ENCODE measurements at places on chromosomes 1 and 21.
A peak's percentile ranks its signal among the peaks of the same experiment; 100 is the strongest.

DNA sequence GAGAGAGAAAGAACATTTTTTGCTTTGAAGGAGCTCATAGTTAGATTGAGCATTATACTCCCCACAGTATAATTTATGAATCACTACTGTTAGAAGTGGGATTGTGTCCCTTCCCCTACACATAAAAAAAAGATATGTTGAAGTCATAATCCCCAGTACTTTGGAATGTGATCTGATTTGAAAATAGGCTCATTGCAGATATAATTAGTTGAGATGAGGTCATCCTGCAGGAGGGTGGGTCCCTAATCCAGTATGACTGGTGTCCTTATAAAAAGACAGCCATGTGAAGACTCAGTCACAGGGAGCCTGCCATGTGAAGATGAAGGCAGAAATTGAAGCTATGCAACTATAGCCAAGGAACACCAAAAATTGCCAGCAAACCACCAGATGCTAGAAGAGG, 76.4 kb downstream of the TGFB2 start:
- DNase-seq, result no peak

- DNase-seq, result no peak
These were observed 5.9 kb downstream of the RCSD1 start for GRCh38 chr1:167635941-167636340.

- DNase-seq, result no peak
These were observed 100.5 kb downstream of the GLIS1 start for GRCh38 chr1:53638360-53639035.

- DNase-seq, result no peak
These were observed 29.2 kb upstream of the POFUT2 start for GRCh38 chr21:45316871-45317397.

GRCh38 chr1:227950735-227951346, 3.1 kb upstream of the WNT9A start:
- DNase-seq, result no peak

GRCh38 chr1:239539051-239539450, 152.7 kb downstream of the CHRM3 start:
- no peak for DNase-seq

GRCh38 chr1:20411196-20411980, 74.6 kb downstream of the CAMK2N1 start:
- no peak for DNase-seq

DNA sequence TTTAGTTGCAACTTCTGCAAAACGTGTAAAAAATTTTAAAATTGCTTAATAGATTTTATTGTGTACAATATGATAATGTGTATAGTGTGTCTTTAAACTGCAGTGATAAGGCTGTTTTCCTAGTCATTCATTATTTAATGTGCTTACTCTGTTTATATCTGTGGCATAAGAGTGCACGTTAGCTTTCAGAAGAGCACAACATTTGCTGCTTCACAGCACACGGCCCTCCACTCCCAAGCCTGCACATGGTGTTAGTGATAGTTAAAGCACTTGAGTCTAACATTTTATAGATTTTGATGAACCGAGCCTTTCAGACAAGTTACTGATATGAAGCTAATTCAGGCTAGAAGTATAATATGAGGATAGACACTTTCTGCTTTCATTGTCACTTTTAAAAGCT, 120.6 kb downstream of the ADGRL2 start:
- DNase-seq, result no peak

DNA sequence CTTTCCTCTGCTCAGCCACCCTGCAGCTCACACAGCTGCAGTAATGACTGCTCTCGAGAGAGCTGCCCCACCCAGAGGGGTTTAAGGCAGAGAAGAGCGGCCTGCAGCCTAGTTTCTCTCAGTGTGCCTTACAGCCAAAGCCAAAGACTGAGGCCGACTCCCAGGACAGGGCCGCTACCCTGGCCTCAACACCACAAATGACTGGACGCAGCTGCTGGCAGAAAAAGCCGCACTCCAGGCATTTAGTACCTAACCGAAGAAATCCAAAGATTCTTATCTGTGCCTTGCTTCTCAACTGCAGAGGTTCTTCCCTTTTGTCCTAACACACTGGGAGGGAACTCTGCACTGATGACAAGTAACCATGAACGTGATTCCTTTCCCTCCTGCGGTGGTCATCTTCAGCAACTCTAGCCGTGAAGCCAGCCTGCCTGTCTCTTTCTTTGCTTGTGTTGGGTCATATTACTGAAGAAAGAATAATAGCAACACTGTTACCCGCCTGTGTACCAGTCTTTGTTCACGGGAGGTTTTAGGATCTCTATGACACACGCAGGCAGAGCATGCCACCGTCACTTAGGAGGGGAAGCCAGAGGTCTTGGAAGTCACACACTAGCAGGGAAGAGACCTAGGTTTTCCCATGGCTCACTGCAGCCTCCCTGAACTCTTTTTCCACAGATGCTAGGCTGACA, 202.7 kb downstream of the RHOU start:
- peak; percentile 14 for DNase-seq

- DNase-seq, result no peak
These were observed 303.1 kb downstream of the CTH start for GRCh38 chr1:70714149-70714548.

GRCh38 chr1:1206376-1206965, at the start of gene TNFRSF18:
Gene TNFRSF18, minus strand, starts transcription at chr1:1206592. Its CDS starts 21 bp downstream, at chr1:1206571.
- DNase-seq, result no peak

DNA sequence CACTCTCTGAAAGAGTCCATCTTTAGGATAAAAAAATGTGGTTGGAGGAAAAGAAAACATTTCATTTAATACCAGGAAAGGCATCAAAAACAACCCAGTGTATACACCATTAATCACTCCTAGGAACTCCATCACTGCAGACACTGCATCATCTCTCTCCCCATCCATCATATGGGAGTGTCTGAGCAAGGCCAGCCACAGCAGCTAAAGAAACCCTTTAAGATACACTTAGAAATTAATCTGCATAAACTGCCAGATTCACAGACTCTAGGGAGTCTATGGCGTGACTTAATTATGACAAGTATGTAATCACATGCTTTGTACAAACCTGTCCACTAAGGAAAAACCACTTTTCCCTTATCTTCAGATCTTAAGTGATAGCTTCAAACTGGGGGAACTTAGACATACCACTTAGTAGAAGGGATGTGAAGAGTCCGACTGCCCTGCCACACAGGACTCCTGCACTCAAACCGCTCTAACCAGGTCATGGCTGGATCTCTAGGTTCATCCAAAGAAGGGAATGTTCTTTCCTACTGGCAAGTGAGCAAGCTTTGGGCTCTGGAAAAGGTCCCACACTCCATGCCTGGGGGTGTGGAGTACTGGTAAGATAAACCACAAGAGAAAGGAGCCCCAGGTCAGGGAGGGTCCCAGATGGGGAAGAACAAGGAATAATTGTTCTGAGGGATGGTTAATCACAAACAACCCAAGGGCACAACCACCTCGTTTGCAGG, 61.0 kb upstream of the C8B start:
- DNase-seq, result no peak

DNA sequence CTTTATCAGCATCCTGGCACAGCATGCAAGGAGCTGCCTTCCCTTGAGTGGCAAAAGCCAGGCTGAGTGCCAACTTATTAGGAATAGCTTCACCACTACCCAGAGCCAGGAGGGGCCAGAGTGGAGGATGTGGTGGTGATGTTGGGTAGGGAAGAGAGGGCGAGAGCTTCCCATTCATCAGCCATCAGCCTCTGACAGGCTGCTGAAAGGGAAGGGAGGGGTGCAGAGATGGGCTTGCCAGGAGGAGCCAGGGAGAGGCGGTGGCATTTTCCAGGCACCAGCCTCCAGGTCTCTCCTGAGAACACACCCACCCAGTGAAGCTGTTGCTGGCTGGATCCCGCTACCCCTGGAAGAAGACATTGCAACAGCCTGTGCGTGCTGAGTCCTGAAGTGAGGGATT, 168.5 kb downstream of the ACTL8 start:
- peak; percentile 41 for DNase-seq

- DNase-seq, result no peak
These were observed 9.4 kb downstream of the EPHA2 start for GRCh38 chr1:16146279-16147155.

DNA sequence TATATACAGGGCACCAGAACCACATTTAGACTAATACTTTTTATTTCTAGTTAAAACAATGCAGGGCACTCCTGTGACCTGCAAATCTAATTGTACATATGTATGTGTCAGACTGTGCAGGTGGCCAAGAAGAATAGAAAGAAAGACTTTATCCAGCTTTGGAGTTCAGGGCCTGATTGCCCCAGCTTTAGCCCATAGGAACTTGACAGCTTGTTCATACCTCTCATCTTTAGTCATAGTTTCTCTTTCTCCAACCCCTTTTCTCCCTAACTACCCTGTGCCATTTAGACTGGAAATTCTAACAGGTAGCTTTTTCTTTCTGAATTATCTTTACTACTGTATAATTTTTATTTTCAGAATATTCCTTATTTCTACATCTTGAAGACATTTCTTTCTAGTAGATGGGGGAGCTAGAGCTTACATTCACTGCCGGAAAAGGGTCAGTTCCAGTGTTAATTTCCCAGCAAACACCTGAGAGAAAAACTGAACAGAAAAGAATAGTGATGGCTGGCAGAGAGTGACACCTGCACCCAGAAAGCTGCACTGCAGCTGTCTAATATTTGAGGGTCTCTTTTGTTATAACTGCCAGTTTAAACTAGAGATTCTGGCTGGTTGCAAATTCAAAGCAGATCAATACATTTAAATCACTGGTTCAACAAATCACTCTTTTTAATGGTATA, 8.4 kb downstream of the YBX1 start:
- no peak for DNase-seq

DNA sequence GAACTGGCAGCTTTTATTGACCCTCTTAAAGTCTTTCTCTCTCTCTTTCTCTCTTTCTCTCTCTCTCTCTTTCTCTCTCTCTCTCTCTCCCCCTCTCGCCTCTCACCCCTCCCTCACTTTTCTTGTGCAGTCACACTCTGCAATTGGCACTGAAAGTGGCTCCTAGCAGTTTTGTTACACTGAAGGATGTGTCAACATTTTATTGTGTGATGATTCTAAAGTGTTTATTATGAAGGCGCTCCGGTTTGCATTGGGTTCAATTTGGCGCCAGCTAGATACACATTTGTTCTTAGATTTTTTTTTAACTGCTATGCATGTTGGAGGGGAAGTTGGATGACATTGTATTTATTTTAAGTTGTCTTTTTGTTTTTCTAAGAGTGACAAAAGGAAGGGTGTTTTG, 64.0 kb upstream of the CHRM3 start:
- DNase-seq, result no peak

- DNase-seq, result no peak
These were observed 62.0 kb downstream of the KCNK1 start for GRCh38 chr1:233675893-233676292.

DNA sequence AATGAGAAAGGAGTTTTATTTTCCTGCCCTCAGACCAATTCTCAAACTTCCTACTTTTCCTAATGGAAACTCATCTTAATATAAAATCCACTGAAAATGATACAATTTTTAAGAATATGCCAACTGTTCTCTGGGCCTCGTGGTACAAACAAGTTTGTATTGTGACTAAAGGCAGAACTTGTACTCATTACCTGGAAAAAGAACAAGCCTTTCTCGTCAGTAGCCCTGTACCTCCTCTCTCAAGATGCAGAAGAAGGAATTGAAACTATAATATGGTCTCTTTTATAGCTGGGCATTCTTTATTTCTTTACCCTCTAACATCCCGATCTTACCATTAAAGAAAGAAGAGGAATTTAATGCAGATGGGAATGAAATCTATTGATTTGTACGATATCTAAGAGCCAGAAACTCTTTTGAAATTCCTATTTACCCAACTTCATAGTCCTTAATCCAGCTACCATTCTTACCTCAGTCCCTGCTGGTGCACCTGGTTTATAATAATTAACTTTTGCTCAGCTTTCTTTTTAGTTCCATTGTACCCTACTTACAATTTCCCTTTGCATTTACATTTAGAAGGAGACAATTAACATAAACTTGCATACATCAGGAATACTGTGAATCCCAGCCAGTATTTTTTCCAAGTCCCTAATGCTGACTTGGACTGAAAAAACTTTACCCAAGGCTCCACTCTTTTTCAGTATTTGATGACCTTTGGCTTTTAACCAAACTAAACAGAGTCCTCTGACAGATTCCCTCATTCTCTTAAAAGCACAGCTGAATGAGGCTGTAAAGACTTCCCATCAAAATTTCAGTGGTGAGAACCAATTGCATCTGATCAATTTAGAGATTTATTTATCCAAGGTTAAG, 1162.4 kb downstream of the BRINP3 start:
- DNase-seq, result no peak

DNA sequence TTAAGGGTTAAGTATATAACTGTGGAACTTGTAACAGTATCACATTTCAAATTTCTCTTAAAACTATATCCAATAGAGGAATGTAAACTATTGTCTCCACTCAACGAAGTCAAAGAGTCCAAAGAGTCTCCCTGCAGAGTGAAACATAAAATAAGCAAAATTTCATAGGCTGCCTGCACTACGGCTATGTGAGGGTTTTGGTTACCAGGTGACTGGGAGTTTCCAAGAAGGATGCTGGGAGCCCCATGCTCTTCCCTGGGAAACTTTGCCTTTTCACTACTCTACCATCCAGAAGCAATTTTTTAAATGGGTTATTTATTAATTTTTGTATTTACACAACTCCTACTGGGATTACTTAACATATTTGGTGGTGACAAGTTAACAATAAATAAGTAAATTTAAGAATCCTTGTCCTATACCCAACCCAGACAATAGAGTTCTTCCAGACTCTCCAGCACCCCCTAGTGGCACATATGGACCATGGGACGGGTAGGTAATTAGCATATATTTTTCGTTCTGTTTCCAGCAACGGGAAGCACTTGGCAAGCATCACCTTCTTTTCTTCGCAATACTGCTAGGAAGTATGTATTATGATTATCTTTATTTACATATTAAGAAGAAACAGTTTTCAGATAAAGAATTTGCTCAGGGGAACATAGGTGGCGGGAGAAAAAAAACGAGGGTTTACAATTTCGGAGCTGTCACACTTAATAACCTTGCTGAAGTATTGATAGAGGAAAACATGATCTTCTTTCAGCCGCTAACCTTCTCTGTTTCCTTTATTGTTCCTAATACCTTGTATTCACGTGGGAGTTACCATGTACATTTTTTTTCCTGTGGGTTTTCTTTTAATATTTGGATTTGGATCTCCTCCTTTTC, 3.5 kb downstream of the FMO2 start:
- DNase-seq, result peak; percentile 9

DNA sequence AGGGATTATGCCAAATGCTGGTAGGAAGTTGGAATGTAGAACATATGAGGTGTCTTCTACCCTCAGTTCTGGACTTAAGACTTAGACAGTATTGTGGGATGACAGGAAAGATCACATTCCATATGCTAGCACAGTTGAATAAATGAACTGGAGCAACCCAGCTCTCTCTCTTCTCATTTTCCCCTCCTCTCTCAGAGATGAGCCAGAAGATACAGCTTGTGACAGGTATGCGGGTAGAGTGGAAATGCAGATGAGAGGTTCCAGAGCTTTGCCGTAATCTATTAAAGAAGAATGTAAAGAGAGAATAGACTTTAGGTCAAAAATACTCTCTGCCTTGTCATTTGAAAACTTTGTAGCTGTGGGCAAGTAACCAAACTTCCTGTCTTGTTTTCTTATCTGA, 32.5 kb upstream of the HMCN1 start:
- DNase-seq, result no peak

DNA sequence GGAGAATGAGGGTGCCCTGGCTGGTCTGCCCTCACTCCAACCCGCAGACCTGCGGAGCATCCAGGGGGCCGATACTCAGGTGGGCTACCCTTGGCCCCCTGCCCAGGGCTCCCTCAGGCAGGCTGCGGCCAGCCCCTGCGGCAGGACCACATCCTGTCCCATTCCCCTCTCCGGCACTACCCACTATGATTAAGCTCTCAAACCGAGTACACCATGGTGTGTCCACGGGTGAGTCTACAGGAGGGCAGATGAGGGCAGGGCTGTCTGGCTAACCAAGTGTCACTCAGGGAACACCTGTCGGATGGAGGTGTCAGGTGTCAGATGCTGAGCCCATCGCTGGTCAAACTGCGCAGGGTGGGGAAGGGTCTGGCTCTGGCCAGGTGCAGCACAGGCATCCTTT, 47.2 kb downstream of the SLC66A1 start:
- no peak for DNase-seq

All from NCI-H2029 treated with DMSO at 0.1 percent for 48 hours (cell line).